ENCODE measurements at places on chromosomes 1 and 21.

DNA sequence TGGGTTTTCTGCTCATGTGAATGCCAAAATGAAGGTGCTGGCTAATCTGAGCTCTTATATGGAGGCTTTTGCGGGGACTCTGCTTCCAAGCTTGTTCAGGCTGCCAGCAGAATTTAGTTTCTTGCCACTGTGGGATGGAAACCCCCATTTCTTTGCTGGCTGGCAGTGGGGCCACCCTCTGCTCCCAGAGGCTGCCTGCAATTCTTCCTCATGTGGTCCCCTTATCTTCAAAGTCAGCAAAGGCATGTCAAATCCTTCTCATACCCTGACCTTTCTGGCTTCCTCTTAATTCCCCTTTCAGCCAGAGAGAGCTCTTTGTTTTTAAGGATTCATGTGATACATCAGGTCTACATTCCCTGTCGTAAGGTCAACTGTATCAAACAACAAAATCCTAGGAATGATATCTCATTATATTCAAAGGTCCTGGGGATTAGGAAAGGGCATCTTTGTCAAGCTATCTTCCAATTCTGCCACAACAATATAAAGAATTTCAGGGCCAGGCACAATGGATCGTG is 5.2 kb upstream of the GPR161 start:
- peak; percentile 47 for DNase-seq

- DNase-seq, result no peak
Measured at GRCh38 chr1:218369688-218370511, 24.8 kb downstream of the TGFB2 start.

- no peak for DNase-seq
Measured at GRCh38 chr21:41680444-41681347, 86.2 kb downstream of the RIPK4 start.

DNA sequence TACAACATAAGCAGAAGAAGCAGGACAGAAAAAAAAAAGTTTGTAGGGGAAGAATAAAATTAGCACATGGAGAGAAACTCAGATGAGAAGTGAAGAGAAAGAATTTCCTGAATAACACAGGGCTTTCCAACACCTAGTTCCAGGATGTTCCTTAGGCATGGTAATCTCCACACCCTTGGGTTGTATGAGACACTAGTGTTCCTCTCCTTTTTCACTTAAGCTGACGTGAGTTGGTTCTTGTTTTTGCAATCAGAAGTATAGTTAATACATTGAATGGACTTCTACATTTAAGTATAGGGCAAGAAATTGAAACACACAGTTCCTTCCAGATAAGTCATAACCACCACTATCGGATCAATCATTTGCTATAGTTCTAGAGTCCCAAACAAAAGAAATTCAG is 51.0 kb downstream of the LPAR3 start:
- no peak for DNase-seq

GRCh38 chr1:43776043-43776761 is 68.9 kb downstream of the ST3GAL3 start:
- DNase-seq, result no peak

GRCh38 chr1:112850034-112850757 is 105.8 kb downstream of the SLC16A1 start:
- DNase-seq, result peak; percentile 56

GRCh38 chr1:58108783-58109182 is 437.7 kb downstream of the OMA1 start:
- DNase-seq, result no peak

GRCh38 chr1:150469291-150469690 is 17.9 kb upstream of the TARS2 start:
- DNase-seq, result no peak

- no peak for DNase-seq
Measured at GRCh38 chr21:34845521-34846451, 177.0 kb downstream of the CLIC6 start.

GRCh38 chr1:201665036-201665435 is 126.1 kb downstream of the NAV1 start:
- no peak for DNase-seq

DNA sequence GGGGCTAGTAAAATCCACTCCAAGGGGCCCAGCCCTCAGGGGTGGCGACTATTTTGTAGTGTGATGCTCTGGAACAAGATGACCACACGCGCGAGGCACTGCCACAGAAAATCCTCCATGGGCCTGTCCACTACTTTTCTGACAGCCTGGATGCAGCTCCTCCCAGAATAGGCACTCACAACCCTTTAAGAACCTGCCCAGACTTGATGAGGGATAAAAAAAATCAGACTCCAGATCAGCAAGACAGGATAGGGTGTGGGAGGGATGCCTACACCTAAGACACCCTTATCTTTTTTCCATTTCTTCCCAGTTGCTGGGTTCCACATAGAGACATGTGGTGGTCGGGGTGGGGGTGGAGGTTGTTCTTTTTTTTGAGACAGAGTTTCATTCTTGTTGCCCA is 33.5 kb downstream of the PCAT6 start:
- no peak for DNase-seq

DNA sequence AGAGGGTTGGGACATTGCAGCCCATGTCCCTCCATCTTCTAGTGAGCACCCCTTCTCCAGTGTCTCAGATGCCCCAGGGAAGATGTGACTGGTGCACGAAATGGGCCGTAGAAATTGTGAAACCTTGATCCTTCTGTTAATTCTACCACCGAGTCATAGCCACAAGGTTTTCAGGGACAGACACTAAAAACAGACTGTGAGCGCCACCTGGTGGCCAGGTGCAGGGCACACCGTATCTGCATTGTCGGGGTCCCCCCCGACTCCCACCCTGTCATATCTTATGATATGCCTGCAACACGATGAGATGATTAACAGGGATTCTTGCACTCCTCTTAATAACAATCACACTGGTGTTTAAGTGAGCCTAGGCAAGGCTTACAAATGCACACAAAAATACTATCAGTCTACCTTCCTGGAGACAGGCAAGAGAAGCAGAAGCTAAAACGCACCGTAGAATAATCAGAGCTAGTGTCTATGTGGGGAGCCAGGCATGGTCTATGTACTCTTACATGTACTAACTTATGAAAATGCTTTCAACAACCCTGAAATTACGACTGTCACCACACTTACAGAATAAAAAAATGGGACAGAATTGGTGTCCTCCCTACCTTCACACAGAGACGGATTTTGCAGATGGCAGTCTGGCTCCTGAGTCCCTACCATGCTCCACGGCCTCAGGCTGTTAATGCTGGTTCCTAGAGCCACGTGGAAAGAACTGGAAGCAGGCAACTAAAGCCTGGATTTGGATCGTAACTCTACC is 57.9 kb downstream of the FHAD1 start:
- DNase-seq, result peak; percentile 50

GRCh38 chr1:100266741-100267140 is 725 bp downstream of the RTCA start:
- DNase-seq, result no peak

- DNase-seq, result no peak
Measured at GRCh38 chr1:99594205-99594604, 51.7 kb upstream of the PALMD start.

DNA sequence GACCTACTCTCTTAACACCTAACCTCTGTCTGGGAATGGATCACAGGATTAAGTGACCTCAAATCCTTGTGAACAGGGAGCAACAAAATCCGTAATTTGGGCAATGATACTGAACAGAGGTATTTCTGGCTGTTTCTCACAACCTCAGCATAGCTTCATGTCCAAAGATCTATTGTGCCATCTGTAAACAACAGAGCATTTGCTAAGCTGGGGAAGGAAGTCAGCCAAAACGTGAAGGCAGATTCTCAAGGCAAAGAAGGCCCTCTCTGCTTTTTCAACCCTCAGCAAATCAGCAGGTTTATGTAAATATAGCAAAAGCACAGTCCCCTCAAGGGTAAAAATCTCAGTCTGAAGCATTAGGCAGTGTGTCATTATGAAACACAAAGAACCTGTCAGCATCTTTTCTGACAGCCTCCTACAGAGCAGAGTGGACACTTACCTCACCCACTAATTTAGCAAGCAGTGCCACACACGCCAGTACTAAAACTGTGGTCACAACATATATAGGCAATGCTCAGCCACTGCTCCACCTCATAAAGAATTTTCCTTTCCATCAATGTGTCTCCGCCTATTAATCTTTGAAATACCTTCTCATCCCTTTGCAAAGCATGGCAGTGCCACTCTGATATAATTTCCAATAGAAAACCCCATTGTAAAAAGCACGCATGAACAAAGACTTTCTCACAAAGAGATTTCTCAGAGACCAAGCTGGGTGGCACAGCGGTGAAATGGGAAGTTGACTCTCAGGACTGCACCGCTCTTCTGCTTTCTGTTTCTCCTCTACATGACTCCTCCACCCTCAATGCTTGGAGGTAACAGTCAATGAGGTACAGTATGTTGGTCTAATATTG is 188.0 kb downstream of the RERE start:
- no peak for DNase-seq

DNA sequence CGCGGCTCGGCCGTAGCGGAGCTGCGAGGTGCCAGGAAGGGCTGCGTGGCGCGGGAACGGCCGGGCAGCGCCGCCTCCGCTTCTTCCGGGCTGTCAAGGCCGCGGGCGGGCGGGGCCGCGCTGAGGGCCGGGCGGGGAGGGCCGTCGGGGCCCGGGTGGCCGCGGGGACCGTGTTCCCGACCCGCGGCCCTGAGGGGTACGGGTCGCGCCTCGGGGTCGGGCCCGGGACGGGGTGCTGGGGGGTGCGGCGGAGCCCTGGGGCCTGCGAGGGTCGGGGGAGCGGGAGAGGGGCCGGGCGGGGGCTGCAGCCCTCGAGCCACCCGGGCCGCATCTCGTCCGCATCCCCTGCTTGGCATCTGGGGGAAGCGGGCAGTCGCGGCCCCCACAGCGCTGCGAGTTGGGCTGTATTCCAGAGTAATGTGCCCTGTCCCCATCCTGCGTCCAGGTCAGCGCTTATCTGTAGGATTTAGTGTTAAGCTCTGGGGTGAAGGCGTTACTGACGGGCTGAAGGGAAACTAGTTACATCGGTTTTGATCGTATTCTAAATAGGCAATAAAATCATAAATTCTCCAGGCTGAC is 379 bp downstream of the RER1 start:
- no peak for DNase-seq

DNA sequence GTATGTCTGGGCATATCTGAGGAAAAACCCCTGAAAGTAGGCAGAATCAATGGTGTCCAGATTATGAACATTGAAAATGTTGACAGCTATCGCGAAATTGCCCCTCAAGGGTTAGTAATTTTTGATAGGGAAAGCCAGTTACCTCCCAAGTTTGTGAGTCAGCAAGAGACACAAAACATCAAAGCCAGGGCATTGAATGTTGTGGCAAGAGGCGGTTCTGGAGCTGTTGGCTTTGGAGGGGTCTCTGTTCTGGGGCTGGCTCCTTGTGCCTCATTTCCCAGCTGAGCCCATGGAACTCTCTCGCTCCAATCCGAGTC is 10.6 kb upstream of the S100A11 start:
- DNase-seq, result no peak

DNA sequence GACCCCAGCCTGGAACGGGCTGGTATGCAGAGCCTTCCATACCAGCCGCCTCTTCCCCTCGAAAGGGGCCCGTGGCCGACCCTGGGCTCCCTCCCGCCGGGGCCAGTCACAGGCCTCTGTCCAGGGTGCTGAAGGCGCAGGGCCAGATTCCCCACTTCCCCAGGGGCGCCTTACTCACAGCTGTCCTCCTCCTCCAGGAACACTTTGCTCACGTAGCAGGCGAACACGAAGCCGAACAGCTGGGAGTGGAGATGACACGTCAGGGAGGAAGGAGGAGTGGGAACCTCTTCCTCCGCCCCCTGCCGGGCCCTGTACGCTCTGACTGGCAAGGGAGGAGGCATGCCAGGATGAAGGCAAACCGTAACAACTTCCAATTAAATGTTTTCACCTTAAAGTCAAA is 57.3 kb downstream of the NKAIN1 start:
- peak; percentile 80 for DNase-seq

DNA sequence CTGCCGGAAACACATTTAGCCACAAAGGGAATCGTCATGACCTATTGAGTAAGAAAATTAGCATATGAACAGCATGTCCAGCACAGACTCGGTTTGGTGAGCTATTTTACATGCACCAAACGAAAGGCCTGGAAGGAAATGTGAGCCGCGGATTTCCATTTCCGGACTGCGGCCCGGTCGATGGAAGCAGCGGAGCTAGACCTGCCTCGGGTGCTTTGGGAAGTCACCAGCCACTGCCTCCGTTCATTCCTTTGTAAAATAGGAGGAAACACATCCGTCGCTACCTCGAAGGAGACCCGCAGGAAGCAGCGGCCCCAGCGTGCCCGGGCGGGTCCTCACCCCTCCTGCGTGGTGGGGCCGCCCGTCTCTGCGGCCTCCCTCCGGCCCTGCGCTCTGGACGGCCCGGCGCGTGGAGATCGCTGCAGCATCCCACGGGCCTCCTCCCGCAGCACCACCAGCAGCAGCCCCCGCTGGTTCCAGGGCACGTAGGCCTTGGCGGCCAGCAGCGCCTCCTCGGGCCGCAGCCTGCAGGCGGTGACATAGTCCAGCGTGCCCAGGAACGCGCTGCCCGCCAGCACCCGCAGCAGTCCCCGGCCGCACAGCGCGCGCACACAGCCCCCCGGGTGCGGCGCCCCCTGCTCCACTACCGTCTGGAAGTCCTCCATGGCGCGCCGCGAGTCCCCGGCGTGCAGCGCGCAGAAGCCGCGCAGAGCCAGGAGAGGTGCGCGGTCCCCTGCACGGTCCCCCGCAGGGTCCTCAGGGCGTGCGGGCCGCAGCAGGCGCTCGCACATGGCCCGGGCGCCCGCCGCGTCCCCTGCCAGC is 12.1 kb downstream of the TTC34 start:
- DNase-seq, result peak; percentile 2

GRCh38 chr1:208787219-208787618 is 543.0 kb upstream of the PLXNA2 start:
- DNase-seq, result no peak

- no peak for DNase-seq
Measured at GRCh38 chr1:65756616-65757015, 36.1 kb upstream of the PDE4B start.

- DNase-seq, result no peak
Measured at GRCh38 chr1:9009438-9010370, 16.5 kb downstream of the SLC2A7 start.

GRCh38 chr1:62371375-62371774 is 52.1 kb upstream of the KANK4 start:
- no peak for DNase-seq

- DNase-seq, result no peak
Measured at GRCh38 chr1:24154215-24154614, 11.3 kb upstream of the IL22RA1 start.

- no peak for DNase-seq
Measured at GRCh38 chr1:26327956-26328362, 10.2 kb downstream of the CD52 start.

All from Caco-2 (cell line).